ENCODE measurements at places on chromosomes 7 and 10. TPM values are rescaled to one million over a fixed set of nuclear protein-coding genes. Genes with fewer than 3 reads are reported as not detected.
A peak's percentile ranks its signal among the peaks of the same experiment; 100 is the strongest.

Gene CLDN3
- 23.8 TPM for polyA plus RNA-seq

Gene MICALL2
- polyA plus RNA-seq, result 20.9 TPM

DNA sequence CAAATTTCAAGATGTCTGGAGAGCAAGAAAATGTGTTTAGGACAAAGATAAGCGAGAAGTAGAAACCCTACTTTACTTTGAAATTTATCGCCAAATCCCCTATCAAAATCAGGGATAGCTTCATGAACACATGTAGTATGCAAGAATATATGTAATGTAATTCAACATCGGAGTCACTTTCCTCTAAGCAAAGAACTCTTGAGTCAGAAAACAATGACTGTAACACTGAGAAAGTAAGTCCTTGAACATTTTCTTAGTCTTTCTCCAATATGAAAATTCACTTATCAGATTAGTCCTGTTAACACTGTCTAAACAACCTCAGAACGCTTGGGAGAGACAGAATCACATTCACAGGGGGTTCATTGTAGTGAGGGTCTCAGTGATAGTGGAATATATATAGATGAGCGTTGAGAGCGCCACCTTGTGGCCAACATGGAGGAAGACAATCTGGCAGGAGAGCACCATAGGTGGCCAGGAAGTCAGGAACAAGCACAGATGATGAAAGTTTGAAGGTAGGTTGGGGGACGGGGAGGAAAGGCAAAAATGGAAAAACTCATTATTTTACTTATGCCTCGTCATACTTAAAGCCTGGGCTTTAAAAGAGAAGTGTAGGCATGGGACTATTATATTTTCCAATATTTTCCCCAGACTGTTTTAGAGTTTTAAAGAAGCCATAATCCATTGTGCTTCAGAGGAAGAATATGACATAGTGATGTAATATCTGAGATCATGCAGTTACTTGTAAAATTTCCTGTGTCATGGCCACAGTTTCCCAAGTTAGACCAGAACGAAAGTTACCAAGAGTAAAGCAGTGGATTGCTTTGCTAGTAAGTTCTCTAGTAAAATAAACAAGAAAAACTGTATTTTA lies 115.5 kb upstream of the GNAI1 start:
- DNase-seq, result peak; percentile 57

- DNase-seq, result no peak
These were observed 1180.6 kb upstream of the AUTS2 start for GRCh38 chr7:68417659-68418058.

GRCh38 chr10:102802920-102803534 lies 34.2 kb downstream of the CYP17A1 start:
- peak; percentile 74 for DNase-seq

Gene MKI67
- 40.4 TPM for polyA plus RNA-seq

Gene BMI1
- 89.4 TPM for polyA plus RNA-seq

GRCh38 chr7:133916621-133917020 lies 210.5 kb upstream of the LRGUK start:
- no peak for DNase-seq

Gene INMT
- polyA plus RNA-seq, result 17.9 TPM

Gene STOX1
- 2.3 TPM for polyA plus RNA-seq

Gene CHAT
- polyA plus RNA-seq, result not detected

DNA sequence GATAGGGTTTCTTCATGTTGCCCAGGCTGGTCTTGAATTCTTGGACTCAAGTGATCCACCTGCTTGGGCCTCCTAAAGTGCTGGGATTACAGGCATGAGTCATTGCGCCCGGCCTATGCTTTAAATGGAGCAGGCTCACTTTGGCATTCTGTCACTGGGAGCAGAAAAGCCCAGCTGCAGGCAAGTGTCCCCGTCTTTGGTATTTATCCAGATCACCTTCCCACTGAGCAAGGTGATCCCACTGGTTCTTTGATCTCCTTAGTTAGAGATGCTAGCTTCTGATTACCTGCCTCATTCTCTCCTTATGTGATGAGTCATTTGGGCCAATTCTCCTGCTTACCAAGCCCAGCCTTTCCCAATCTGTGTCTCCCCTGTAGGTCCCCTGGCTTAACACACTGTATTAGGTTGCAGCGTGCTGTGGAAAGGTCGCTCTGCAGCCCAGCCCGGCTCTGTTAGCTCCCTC lies 39.3 kb downstream of the SPDYE5 start:
- DNase-seq, result no peak

DNA sequence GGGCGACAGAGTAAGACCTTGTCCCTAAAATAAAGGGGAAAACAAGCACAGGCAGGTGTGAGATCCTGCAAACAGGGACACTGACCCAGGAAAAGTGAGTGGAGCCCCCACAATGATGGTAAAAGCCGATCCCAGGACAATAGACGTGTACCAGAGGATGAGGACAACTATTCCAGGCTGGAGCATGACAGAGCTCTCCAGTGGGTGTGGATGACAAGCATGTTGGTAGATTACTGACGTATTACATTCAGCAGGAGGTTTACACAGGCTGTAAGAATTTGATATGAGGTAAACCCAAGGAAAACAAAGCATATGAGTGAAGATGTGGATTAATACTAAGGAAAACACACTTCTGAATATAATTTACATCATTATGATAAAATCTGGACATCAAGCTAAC lies 27.8 kb upstream of the SMURF1 start:
- DNase-seq, result no peak

Gene CYP3A5
- 29.5 TPM for polyA plus RNA-seq

- DNase-seq, result no peak
These were observed 7.1 kb downstream of the SND1 start for GRCh38 chr7:127658970-127659630.

Gene CEP41
- 28.4 TPM for polyA plus RNA-seq

Gene FAM221A
- polyA plus RNA-seq, result 18.8 TPM

Gene CPXM2
- polyA plus RNA-seq, result 2.5 TPM

Gene USP6NL
- 24.0 TPM for polyA plus RNA-seq

Gene OR2A7
- 17.5 TPM for polyA plus RNA-seq

GRCh38 chr10:470339-471003 lies 219.0 kb downstream of the DIP2C start:
- no peak for DNase-seq
